ENCODE measurements at places on chromosomes 2 and 18.

DNA sequence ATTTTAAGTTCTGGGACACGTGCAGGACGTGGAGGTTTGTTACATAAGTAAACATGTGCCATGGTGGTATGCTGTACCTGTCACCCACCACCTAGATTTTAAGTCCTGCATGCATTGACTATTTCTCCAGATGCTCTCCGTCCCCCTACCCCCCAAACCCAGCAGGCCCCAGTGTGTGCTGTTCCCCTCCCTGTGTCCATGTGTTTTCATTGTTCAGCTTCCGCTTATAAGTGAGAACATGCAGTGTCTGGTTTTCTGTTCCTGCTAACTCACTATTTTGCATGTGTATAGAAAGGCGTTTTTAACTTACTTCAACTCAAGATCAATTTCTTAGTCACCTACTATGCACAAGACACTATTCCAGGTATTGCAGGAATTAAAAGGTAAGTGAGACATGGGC is 128.0 kb downstream of the PLCL1 start:
- no peak for DNase-seq

DNA sequence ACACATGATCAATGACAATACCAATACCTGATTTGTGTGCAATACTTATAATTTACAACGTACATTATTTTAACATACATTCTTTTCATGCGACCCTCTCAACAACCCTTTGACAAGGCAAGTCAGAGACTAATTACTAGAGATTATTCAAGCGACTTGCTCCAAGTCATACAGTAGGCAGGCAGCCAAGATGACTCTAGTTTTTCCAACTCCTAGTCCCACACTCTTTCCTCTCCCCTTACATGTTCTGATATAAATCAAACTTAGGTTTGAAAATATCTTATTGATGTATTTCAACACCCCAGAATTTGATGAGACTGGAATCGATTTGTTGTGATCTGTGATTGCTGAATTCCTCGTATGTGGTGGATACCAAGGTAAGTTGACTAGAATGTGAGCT is 8.0 kb upstream of the CYP27C1 start:
- DNase-seq, result no peak

GRCh38 chr2:75607988-75608683 is 38.4 kb upstream of the MRPL19 start:
- DNase-seq, result no peak

- DNase-seq, result no peak
Measured at GRCh38 chr2:62871506-62871905, 166.0 kb downstream of the EHBP1 start.

- no peak for DNase-seq
Measured at GRCh38 chr18:36358141-36358540, 60.6 kb downstream of the FHOD3 start.

DNA sequence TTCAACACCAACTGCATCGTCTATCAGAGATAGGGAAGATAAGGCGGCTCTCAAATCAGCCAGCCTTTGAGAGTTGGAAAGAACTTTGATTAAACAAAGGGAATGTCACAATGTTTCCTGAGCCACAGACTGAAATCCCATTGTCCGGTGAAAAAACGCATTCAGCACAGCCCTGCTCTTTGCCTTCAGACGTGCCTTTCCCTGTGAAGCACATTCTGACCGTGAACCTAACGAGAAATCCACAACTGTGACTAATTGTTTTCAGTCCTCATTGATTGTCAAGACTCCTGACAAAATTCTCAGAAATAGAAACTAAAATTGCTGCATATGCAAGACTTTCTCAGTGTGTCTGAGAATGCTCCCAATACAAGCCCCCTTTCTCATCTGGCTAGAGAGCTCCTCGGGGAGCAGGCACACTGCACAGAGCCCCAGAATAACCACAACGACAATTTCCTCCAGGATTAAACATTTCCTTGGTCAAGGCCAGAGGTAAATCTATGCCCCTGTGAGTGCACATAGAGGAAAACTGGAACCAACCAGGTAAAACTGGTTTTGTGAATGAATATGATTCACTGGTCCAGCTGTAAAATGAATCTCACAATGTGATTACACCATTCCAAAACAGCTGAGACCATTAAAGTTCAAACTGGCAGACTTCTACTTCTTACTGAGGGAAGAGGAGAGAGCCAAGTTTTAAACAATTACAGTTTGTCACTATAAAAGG is 561.9 kb upstream of the ID2 start:
- DNase-seq, result peak; percentile 4

- DNase-seq, result no peak
Measured at GRCh38 chr18:44411262-44411905, 269.3 kb upstream of the SETBP1 start.

GRCh38 chr2:195038153-195038552 is 618.9 kb upstream of the SLC39A10 start:
- DNase-seq, result no peak

DNA sequence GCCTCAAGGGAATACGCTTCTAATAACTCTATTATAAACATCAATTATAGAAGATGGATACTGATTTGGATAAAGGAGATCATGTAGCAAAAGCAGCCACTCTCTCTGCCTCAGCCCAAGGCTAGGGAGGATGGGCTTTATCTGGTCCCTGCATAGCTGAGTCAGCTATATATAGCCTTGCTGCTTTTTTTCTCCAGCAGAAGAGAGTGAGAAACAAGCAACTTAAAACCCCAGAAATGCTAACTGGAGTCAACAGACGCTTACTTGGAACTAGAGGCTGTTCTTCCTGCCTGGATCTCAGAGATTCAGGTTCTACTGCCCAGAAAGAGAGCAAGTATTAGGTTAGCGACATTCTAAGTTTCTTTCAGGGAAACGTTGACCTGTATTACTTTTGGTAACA is 426.7 kb upstream of the KLHL29 start:
- DNase-seq, result no peak

- no peak for DNase-seq
Measured at GRCh38 chr2:44102790-44103562, 65.7 kb upstream of the PPM1B start.

- no peak for DNase-seq
Measured at GRCh38 chr2:3208591-3208990, 169.0 kb downstream of the EIPR1 start.

GRCh38 chr18:59681521-59682004 is 15.7 kb downstream of the CCBE1 start:
- no peak for DNase-seq

DNA sequence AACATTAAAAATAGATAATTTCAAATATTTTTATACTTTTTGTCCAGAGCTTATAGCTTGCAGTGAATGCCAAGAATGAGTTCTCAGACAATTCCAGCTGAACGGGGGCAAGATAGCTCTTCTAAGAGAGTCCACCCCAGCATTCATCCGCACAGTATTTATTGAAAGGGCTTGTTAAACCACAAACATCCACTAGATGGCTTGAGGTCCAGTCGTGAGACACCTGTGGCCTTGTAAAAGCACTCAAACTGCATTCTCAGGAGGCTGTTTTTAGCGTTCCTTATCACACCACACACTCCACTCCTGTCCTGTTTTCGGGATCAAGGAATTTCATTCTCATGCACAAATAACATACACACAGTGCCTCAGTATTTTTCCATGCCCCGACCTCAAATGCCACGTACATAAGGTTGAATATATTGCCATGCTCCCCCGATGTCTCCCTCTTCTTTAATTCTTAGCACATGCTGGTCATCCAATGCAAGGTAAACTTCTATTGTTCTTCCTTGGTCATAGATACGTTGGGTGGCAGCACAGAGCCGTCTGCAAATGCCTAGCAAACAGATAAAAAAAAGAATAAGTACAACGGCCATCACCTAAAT is 47.4 kb downstream of the DNAJC10 start:
- peak; percentile 18 for DNase-seq

- DNase-seq, result no peak
Measured at GRCh38 chr2:163756588-163756987, 20.8 kb upstream of the FIGN start.

DNA sequence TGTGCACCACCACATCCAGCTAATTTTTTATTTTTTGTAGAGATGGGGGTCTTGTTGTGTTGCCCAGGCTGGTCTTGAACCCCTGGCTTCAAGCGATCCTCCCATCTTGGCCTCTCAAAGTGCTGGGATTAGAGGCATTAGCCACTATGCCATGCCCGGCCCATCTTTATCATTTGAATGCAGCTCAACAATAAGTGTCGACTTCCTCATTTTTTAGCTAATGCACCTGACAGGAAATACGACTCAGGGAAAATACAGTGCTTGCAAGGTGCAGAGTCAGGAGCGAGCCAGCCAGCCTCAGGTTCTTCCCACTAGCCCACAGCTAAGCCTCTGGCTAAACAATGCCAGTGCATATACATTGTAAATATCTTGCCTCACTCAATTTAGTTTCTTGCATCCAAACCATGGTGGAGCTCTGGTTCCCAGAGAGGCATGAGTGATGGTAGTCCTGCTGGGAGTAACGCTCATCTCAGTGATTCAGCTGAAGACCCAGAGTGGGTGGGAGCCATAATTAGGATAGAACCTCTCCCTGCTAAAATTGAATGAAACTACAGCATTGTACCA is 135.0 kb downstream of the TGIF1 start:
- DNase-seq, result no peak

DNA sequence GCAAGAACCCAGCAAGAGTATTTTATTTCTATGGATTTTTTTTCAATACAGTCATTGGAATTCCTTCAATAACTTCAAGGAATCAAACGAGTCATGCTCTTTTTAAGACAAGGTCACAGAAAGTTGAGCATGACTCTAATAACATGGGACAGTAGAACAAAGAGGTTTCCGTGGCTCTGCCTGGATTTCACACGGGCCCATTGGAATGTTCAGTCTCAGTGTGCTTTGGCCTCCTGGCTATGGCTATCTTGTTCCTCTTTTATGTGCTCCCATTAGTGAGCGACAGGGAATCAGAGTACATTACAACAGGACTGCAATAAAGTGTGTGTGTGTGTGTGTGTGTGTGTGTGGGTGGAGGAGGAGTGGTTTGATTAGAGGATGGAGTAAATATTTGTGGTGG is 312.4 kb downstream of the DCC start:
- no peak for DNase-seq

GRCh38 chr18:72539901-72540300 is 4.2 kb downstream of the CBLN2 start:
- no peak for DNase-seq

GRCh38 chr2:11129598-11130449 is 25.4 kb upstream of the SLC66A3 start:
- DNase-seq, result no peak

GRCh38 chr2:234512884-234513669 is 16.2 kb upstream of the ARL4C start:
- DNase-seq, result no peak

DNA sequence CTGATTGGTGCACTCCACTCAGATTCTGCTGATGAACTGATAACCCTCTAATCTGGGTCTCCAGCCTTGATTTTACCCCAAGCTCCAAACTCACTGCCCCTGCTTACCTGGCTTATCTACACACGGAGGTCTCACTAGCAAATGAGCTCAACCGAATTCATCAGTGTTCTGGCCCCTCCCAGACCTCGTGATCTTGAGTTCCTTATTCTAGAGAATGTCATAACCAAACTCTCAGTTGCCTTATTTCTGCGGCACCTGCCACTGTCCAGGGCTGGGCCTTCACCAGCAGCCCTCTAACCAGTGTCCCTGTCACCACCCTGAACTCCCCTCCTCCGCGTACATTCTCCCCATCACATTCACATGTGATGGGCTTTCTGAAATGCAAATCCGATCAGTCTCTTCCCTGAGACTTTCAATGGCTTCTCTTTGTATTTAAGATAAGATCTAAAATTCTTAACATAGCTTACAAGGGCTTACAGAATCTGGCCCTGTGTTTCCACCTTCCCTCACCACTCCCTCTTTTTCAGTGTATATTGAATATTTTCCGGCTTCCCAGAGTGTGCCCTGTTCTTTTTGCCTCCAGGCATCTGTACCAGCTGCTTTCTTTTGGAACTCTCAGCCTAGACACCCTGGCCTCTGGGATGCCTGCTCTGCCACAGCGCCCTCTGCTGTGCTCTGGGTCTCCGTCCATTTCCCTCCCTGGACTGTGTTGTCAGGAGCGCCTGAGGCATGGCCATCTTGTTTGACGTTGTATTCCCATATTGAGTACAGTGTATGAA is 31.1 kb downstream of the NAB1 start:
- peak; percentile 80 for DNase-seq

GRCh38 chr2:32741575-32741974 is 113.7 kb downstream of the TTC27 start:
- DNase-seq, result no peak

DNA sequence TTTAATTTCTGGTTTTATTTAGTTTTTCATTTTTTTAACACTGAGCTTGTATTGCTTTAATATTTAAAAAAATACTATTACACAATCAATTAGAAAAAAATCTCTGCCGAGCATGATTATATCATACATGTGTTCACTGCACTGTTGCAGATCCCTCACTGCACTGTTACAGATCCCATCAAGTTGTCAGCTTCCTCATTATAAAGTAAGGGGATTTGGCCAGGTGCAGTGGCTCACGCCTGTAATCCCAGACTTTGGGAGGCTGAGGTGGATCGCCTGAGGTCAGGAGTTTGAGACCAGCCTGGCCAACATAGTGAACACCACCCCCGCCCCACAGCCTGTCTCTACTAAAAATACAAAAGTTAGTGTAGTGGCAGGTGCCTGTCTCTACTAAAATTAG is 33.0 kb upstream of the METTL21A start:
- DNase-seq, result no peak

DNA sequence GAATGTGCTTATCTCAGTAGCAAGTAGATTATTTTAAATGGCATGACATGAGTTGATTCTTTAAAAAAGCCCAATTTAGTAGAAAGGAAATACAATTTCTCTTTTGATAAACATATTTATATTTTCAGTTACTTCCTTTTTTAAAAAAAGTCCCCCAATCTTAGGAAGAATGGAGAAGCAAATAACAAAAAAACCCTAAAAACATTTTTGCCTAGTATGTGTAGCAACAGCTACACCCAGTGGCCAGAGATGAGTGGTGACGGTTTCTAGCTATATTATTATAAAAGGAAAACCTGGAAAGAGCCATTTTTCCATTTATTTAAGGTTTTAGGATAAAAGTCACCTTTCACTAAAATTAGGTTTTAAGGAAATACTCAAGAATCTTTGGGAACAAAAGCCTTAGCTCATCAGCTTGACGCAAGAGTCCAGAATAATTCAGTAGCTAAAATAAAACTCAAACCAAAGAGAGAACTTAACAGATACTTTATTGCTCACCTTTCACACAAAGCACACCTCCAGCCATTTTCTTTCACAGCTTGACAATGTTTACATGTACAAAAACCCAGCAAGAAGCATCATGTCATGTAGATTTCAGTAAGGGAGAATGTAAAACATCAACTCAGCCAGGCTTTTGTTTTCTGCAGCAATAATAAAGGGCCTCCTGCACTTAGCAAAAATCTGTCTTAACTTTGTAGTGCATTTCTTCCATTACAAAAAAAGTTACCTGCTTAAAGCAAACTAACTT is 15.7 kb downstream of the FAM98A start:
- DNase-seq, result peak; percentile 33
